Activated CD8-positive, alpha-beta memory T cell treated with anti-CD3 and anti-CD28 coated beads, Interleukin-2, amount 50 U/mL, for 4 hours (primary cell): ENCODE measurements at places on chromosomes 2 and 18.

- DNase-seq: no peak
Measured at GRCh38 chr18:66647671-66648070, 43.8 kb upstream of the CDH19 start.

DNA sequence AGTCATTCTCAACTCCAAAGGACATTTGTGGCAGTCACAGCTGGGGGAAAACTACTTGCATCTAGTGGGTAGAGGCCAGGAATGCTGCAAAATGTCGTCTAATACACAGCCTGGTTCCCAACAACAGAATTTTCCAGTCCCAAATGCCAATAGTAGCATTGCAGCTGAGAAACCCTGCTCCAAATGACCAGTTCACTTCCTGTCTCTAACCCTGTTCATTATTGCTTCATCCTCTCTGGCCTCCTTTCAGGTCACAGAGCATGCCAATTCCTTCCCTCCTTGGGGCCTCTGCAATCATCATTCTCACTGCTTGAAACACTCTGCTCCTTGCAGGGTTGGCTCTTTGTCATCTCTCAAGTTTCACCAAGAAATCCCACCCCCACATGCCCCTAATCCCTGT is 139.1 kb downstream of the IRS1 start:
- no peak for DNase-seq

- no peak for DNase-seq
Measured at GRCh38 chr18:62660691-62661090, 54.6 kb upstream of the PHLPP1 start.

GRCh38 chr18:79616651-79617510 is 62.7 kb upstream of the CTDP1 start:
- DNase-seq: no peak

GRCh38 chr2:7476371-7476770 is 559.2 kb downstream of the RNF144A start:
- DNase-seq: no peak

GRCh38 chr2:69084492-69084891 is 71.5 kb downstream of the ANTXR1 start:
- DNase-seq: no peak
